ENCODE measurements at places on chromosomes 5 and 9.

- DNase-seq: no peak
Measured at GRCh38 chr9:89759572-89759971, 154.8 kb downstream of the GADD45G start.

- DNase-seq: no peak
Measured at GRCh38 chr5:83553000-83553486, 81.5 kb downstream of the VCAN start.

DNA sequence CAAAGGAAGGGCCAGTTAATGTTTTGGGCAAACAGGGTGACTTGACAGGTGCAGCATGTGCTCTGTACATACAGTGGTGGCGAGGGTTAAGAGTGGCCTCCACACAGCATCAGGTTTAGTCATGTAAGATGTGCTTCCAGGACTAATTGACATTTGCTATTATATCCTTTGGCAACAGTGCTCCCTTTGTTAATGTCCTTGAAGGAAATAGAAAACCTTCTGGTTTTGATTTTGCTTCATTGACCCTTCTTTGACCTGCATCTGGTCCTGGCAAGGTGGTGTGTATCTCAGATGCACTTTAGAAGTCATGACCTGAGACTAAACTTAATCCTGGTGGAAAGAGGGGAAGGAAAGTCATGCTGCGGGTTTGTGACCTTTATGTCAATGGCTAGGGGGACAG lies 440.0 kb downstream of the ENC1 start:
- DNase-seq: no peak

- no peak for DNase-seq
Measured at GRCh38 chr5:90981821-90982220, 401.3 kb downstream of the ARRDC3 start.

- DNase-seq: no peak
Measured at GRCh38 chr5:62948301-62948700, 369.7 kb downstream of the LRRC70 start.

- DNase-seq: no peak
Measured at GRCh38 chr9:32300373-32300772, 84.1 kb upstream of the ACO1 start.

- DNase-seq: no peak
Measured at GRCh38 chr5:108769352-108769751, 21.7 kb downstream of the FER start.

- DNase-seq: no peak
Measured at GRCh38 chr5:75053054-75053303, 621 bp upstream of the GCNT4 start.

DNA sequence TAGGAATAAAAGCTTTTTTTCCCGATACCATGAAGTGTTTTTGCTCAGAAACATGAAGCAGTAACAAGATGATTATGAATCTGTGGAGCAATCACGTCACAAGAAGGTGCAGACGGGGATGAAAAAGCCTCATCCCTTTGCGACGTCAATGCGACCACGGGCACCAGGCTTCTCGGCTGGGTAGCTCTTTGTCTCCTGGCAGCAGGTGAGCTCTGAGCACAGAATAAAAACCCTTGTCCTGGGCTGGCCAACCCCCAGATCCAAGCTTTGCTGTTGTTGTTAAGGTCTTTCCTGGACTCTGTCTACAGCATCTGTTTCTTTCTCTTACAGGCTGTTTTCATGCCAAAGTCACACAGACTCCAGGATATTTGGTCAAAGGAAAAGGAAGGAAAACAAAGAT lies 113.8 kb downstream of the ANKRD18B start:
- DNase-seq: no peak

DNA sequence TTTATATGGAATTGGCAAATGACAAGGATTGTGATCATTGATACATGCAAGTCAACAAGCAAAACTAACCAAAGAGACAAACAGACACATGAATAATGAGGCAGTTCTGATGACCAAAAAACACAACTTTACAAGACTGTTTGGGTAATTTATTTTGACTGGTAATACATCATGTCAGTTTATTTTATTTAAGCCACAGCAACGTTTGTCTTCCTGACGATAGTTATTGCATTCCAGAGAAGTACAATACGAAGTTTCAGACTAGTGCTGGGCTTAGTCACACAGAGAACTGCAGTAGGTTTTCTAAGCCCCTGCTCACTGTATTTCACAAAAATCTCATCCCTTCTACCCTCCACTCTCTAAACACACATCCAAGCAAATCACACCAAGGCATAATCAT lies 514.2 kb downstream of the RAB3C start:
- DNase-seq: no peak

GRCh38 chr5:139925650-139926640 lies 117.2 kb downstream of the NRG2 start:
- DNase-seq: no peak

DNA sequence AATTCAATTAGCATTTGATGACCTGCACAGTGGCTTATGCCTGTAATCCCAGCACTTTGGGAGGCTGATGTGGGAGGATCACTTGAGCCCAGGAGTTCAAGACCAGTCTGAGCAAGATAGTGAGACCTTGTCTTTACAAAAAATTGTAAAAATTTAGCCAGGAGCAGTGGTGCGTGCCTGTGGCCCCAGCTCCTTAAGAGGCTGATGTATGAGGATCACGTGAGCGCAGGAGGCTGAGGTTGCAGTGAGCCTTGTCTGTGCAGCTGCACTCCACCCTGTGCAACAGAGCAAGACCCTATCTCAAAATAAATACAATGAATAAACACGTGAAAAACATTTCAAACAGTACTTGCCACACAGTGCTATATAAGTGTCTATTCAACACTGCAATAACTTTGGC lies 4.2 kb downstream of the ABCA1 start:
- DNase-seq: no peak

DNA sequence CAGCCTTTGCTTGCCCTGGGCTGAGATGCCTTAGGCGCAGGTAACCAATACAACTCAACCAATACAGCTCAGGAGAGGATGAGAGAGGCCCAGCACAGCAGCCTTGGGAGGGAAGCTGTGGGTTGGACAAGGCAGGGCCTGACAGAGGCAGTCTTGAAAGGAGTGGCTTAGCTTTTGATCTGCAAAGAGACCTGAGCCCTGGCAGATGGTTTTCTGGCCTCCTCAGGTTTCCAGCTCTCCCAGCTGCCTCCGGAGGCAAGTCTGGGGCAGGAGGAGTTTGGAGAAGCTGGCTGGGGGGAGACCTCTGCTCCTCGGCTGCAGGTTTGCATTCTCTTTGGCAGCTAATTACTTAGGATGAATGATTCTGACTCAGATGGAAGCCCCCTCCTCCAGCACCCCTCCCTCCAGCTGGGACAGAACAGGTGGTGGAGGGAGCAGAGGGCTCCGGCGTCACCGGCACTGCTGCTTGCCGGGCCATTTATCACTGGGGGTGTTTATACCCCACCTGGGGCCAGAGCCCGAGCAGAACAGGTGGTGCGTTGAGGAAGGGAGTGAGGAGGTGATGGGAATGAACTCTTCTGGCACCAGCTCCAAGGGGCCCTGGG lies 50.8 kb downstream of the TSPAN17 start:
- no peak for DNase-seq

- DNase-seq: no peak
Measured at GRCh38 chr5:146428658-146429057, 18.5 kb upstream of the TCERG1 start.

- DNase-seq: no peak
Measured at GRCh38 chr5:164360589-164360988, 855.2 kb downstream of the MAT2B start.

GRCh38 chr5:167920589-167920988 lies 370.9 kb upstream of the WWC1 start:
- no peak for DNase-seq

- no peak for DNase-seq
Measured at GRCh38 chr5:115671939-115672338, 46.1 kb upstream of the TMED7 start.

- no peak for DNase-seq
Measured at GRCh38 chr9:131117121-131117761, 8.1 kb upstream of the NUP214 start.

DNA sequence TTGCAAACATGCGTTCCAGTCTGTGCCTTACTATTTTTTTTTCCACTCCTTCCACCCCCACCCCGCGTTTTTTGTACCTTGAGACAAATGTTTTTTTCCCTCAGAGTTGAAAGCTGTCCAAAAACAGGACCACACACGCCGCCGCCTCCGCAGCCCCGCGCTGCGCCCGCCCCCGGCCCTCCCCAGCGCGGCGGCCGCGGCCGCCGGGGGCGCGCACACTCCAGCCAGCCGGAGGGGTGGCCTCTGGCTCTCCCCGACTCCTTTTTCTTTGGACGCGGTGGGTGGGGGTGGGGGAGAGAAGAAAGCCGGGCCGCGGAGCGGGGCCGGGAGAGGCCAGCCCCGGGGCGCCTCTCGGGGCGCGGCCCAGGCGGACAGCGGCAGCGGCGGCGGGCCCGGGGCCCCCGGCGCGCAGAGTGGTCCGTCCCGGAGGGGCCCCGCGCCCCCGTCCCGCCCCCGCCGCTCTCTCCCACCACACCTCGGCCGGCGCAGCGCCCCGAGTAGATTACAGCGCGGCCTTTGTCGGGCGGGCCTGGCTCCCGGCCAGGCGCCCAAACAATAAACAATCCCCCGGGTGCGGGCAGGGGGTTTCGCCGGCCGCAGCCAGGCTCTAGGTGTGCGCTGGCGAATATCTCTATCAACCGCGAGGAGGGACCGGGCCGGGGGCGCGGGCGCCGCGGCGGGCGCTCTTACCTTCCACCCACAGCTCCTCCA lies 10.9 kb downstream of the PTCH1 start:
- no peak for DNase-seq

GRCh38 chr9:92740446-92740961 lies 24.1 kb downstream of the BICD2 start:
- DNase-seq: no peak
